ENCODE measurements at places on chromosomes 13 and 19. TPM values are rescaled to one million over a fixed set of nuclear protein-coding genes. Genes with fewer than 3 reads are reported as not detected.

The TDRD3 gene
- total RNA-seq, result 63.6 TPM

GRCh38 chr13:38685974-38686576, 802 bp upstream of the FREM2 start:
- DNase-seq, result peak; percentile 32

The ERICH4 gene
- total RNA-seq, result not detected

The CGB8 gene
- total RNA-seq, result not detected

The ALOX5AP gene
- total RNA-seq, result 2.0 TPM

The NLRP4 gene
- not detected for total RNA-seq

GRCh38 chr19:53517114-53517741, 20.7 kb upstream of the ZNF331 start:
- DNase-seq, result no peak

The ISYNA1 gene
- total RNA-seq, result 62.8 TPM

DNA sequence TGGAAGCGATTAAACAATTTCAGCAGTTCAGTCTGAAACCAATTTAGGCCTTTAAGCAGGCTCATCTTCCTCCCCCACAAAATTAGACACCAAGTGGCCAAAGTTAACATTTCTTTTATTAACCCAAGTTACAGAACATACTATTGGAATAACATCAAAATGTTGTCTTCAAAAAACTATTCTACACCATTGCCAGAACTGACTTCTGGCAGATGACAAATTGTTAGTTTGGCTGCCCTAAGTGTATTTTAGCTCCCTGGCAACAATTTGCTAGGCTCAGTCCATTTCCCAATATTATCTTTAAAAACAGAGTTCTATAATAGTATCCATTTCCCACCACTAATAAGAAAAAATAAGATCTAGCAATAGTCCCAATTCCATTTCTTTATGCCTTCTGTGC, 107.8 kb downstream of the SGCG start:
- DNase-seq, result no peak

GRCh38 chr13:101624210-101624922, 171.9 kb downstream of the ITGBL1 start:
- DNase-seq, result no peak

GRCh38 chr19:34145741-34146202, 26.5 kb upstream of the LSM14A start:
- no peak for DNase-seq

The CDX2 gene
- total RNA-seq, result not detected
